ENCODE measurements at places on chromosomes 13 and 19.

GRCh38 chr19:47221080-47221841 is 9.7 kb downstream of the BBC3 start:
- no peak for DNase-seq

DNA sequence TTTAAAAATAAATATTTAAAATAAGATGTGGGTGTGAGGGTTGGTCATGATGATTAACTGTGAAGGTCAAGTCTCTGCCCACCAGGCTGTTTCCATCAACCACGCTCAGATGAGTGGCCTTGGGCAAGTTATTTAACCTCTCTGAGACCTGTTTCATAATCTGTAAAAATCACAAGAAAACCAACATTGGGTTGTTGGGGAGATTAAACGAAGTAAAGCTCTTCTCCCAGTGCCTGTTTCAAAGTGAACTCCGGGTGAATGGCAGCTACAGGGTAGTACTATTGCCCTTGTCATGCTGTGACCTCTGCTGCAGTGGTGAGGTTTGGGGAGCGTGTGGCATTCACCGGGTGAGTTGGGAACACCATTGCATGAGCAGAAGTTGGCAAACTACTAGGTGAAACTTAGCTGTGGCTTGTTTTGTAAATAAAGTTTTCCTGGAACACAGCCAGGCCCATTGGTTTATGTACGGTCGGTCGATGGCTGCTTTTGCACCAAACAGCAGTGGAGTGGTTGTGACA is 153.2 kb downstream of the USP12 start:
- DNase-seq: no peak

DNA sequence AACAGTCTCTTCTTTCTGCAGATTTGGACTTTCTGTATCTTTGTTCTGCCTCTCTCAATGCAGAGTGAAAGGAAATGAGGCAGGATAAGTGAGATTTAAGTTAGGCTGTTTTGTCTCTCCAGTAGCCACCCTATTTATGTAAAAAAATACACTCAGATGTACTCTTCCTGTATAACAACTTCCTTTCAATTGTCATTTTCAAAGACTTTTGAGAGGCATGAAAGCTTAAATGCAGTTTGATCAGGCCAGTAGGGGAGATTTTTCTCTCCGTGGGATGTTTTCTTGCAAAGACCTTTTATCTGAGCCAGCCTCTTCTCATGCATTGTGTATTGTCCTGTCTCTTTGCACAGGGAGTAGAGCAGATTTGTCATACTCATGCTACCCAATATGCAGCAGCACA is 166.8 kb downstream of the SLITRK5 start:
- no peak for DNase-seq

DNA sequence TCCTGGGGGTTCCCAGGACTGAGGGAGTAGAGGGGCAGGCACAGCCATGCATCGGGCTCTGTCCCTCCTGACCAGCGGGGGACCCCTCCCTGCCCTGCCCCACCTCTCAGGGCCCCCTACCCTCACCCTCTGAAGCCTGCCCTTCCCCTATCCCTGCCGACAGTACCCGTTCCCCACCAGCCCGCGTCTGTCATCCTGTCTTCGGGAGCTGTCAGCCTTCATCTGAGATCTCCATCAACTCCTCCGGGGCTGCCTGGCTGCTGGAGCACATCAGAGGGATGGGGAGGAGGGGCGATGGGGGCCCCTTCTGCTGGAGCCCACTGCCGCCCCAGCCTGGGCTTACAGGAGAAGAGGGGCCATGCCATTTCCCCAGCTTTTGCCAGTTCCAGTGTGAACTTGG is 6.2 kb upstream of the SHD start:
- DNase-seq: no peak

DNA sequence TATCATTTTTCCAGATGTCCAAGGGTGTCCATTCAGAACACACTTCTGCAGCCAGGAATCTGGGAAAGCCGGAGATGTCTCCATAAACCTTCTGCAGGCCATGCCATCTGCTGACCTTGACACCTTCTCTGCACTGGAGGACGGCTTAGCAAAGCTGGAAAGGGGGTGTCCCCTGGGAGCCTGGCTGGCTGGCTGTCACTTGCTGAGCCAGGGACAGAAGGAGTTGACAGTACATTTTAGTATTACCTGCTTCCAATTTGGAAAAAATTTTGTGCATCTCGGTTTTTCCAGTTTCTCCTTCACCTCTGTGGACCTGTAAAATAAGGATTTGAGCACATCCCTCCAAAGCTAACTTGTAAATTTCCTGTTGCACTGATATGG is 8.1 kb upstream of the CHST8 start:
- DNase-seq: no peak

GRCh38 chr13:27192973-27193372 is 21.4 kb upstream of the USP12 start:
- no peak for DNase-seq

DNA sequence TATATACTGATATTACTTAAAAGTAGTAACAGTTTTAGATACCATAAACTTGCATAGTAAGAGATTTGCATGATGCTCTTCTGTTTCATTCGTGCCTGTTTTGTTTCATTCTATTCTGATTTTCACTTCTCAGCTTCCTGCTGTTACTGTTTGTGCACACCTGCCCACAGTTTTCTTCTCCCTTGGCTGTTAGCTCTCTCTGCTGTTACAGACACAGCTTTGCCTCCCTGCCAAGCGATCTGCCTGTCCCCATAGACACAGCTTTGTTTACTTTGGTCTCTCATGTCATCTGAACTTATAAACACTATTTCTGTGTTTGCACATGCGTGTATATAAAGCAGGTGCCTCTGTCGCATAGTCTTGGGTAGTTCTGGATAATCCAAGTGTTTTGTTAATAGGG is 21.4 kb upstream of the UPF3A start:
- DNase-seq: no peak

DNA sequence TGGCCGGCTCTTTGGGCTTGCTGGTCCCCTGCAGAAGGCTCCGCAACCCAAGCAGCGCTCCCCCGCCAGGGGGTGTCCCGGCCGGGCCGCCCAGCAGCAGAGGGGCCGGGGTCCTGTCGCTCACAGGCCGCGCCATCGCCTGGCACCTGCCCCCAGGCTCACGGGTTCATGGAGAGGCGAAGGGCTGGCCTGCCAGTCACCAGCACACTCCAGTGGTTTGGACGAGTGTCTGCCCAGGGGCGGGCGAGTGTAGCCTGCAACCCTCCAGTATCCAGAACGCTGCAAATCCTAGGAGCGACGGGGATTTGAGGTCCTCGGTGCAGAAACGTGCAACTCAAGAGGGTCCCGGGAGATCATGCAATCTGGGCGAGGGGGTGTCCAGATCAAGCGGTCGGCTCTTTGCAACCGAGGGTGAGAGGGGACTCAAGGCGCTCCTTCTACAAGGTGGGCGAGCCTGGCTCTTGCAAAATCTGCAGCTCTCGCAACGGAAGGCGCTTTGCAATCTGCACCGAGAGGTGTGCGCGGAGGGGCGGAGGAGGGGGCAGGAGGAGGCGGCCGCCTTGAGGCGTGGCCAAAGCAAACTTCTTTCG is at the start of gene DBP:
Gene DBP (minus strand): TSS at position 521 of the 590 bp plus-strand sequence. CDS start 385 bp downstream, at position 136.
- peak; percentile 36 for DNase-seq

GRCh38 chr19:1509602-1510441 is 3.0 kb downstream of the ADAMTSL5 start:
- no peak for DNase-seq

DNA sequence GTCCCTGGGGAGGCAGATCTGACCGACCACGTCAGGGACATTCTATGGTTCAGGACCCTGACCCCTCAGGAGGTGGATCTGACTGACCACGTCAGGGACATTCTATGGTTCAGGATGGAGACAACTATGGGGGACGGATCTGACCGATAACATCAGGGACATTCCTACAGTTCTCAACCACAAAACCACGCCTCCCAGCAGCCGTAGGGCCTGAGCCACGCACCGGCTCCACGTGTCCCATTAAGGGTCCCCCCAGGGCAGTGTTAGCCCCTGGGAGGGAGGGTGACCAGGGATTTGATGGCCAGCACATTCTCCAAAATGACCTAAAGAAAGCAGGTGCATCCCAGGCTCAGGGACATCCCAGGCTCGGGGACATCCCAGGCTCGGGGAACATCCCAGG is 49.0 kb upstream of the C13orf46 start:
- DNase-seq: no peak

GRCh38 chr13:29750183-29750530 is 100.3 kb downstream of the UBL3 start:
- DNase-seq: no peak

- no peak for DNase-seq
Observed at GRCh38 chr13:81800433-81800832, 1459.5 kb upstream of the SPRY2 start.
